Anterior cingulate cortex (tissue), 58 donors: ENCODE measurements at places on chromosomes 12 and 14.

DNA sequence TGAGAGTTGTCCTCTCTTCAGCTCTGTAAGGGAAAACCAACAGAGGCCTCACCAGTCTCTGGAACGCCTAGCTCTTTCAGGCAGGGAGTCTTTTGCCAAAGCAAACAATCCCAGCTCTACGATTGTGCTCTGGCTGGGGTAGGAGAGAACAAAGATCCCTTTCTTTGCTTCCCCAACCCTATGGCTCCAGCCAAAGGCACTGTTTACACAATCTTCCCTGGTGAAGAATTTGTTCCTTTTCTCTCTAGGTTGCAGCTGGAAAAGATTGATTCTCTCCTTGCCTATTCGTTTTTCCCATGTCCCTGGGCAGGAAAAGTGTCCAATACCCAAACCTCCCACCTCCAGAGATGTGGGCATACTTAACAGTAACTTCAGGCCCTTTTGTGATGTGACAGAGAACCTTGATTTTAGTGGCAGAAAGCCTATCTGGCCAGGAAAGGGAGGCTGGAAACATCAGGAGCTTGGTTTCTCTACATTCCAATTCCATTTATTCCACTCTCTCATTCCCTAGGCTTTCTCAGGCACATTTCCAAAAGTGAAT lies 16.8 kb downstream of the ATP5MC2 start:
- peak; percentile 13 for DNase-seq

DNA sequence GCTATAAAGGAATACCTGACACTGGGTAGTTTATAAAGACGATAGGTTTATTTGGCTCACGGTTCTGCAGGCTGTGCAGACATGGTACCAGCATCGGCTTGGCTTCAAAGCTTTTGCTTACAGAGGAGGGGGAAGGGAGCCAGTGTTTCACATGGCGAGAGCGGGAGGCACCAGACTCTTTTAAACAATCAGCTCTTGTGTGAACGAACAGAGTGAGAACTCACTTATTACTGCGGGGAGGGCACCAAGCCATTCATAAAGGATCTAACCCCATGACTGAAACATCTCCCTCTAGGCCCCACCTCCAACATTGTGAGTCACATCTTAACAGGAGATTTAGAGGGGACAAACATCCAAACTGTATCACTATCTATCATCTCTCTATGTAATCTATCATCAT lies 227.4 kb downstream of the TMEM132D start:
- no peak for DNase-seq

DNA sequence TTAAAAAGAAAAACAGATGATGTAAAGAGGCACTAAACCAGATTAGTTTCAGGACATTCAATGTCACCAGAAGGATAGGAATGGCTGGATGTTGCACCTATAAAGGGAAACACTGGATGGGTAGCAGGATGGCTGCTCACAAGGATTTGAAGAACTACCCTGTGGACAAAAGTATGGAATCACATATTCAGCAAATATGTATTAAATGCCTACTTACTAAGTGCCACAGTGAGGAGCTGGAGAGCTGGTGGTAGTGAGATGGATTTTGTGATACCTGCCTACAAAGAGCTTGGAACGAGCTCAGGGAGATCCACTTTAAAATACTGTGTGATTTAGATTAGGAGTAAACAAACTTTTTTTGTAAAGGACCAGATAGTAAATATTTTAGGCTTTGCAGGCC lies 316.2 kb downstream of the PAWR start:
- DNase-seq = no peak

DNA sequence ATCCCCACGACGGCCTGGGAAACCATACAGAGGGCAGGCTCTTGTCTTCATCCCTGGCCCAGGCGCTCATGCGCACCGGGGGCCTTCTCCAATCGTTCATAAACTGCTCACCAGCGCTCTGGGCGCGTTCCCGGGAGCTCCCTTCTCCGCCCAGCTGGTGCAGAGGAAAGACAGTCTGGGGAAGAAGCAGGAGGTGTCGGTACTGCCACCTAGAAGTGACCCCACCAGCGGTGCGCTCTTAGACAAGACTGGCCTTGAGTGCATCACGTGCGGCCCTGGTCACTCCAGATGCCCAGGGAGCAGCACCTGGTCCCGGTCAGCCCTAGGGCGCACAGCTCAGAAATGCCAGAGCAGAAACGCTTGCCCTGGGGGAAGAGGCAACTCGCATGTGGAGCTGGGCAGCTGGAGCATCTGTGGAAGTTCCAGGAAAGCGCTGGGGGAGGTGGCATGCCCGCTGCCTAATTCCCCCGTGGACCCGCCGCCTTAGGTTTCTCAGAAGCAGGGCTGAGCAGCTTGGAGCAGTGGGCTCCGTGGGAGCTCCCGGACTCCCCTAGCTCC lies 2.5 kb downstream of the GSC start:
- no peak for DNase-seq

DNA sequence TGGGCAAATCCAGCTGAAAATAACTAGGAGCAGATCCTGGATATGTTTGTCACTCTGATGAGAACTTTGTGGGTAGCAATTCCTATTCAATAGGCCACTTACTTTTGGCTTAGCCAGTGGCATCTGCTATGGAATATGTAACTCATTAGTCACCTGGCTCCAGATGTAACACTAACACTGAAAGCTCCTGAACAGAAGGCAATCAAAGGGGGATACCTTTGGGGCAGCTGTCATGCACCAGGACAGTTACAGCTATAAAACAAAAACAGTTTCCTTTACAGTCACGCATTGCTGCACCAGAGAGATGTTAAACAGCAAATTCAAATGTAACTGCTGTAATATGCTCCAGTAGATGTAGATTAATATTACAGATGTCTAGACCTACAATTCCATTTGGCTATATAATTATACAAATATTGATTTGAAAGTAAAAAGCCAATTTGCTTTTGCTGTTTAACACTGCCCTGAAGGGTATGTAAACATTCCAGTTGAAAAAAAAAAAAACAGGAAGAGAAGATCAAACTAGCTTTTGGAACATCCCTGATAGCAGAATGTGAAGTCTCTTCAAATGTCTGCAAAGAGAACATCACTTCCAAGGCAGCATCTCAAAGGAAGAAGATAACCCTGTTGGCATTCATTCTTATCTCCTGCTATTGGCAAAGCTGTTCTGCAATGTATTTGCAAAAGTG lies 18.4 kb downstream of the RACGAP1 start:
- no peak for DNase-seq

GRCh38 chr14:103908580-103908979 lies 19.7 kb upstream of the TDRD9 start:
- no peak for DNase-seq

- DNase-seq = no peak
Observed at GRCh38 chr14:42508209-42508946, 901.7 kb downstream of the LRFN5 start.

DNA sequence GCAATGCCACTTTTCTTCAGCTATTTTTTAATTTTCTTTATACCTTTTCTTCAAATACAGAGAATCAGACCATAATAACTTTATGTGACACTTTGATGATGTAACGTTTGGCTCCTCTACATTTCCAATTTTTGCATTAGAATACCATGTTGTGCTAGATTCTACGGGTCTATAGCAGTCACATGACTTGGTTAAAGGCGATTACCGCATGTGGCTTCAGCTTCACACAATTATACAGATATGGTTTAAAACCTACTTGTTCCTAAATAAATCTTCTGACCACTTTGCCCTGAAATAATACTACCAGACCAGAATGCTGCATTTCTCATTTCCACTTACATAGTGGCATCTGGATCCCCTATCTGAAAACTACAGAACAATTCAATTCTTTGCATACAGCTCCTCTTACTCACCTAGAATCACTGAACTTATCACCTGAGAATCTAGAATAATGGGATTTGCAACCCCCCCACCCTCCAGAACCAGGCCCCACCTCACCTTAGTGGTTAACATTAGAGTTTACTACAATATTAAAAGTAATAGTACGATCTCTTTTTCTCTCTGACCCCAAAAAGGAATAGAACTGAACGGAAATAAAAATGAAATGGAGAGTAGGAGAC lies 1.3 kb downstream of the MAX start:
- no peak for DNase-seq

DNA sequence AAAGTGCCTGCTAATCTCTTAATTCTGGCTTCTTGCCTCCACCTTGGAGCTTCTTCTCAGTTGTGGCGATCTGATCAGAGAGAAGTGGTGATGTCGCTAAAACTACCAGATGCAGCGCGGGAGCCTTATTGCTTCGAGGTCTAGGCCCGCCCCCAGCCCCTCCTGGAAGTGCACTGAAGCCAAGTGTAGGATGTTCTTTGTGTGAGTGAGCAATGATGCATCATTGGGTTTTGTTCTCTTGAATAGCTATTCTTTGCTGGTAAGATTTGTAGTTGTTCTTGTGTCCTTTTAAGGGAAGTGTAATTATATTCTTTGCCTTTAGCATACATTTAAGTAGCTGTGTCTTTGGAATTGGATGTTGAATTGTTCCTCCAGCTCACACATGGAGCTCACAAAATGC lies 35.8 kb downstream of the MTHFD1 start:
- no peak for DNase-seq

DNA sequence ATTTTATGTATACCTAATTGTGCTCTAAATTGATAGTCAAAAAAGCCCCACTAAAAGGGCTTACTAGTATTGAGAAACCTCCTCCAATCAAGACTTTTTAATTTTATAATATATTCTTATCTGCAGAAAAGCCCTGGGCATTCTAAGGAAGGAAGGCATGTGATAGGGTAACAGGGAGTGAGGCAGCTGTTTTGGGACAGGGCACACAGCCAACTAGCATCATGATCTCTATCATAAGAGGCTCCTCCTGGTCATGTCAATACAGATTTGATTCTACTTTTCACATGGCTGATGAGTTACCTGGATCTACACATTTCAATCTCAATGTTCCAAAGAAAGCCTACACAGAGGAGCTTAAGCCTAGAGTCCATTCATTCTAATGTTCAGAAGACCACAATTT lies 9.1 kb downstream of the ADAM20 start:
- no peak for DNase-seq

DNA sequence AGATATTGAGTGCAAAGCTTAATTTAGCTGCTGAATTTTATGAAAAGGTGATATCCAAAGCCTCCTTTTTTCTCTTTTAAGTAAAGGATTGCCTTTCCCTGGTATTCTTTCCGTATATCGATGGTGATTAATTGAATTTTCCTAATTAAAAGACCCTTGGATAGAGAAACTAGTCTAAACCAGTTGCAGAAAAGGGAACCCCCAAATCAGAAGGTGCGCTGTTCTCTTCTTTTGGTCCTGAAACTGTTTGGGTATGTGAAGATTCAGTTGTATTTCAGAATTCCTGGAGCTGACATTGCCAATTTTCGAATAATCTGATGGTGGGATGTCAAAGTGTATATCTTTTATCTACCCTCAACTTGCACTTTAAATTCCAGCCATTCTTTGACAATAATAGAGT lies 1.9 kb downstream of the GPHN start:
- no peak for DNase-seq

GRCh38 chr12:67474934-67475620 lies 173.5 kb upstream of the DYRK2 start:
- DNase-seq = no peak

- DNase-seq = no peak
Observed at GRCh38 chr12:10170216-10170615, 1.7 kb downstream of the OLR1 start.

GRCh38 chr14:72700338-72701236 lies 193.3 kb downstream of the DPF3 start:
- DNase-seq = no peak

- no peak for DNase-seq
Observed at GRCh38 chr12:52226446-52226845, 6.6 kb upstream of the KRT7 start.

- DNase-seq = no peak
Observed at GRCh38 chr14:37707716-37708115, 112.3 kb downstream of the TTC6 start.

DNA sequence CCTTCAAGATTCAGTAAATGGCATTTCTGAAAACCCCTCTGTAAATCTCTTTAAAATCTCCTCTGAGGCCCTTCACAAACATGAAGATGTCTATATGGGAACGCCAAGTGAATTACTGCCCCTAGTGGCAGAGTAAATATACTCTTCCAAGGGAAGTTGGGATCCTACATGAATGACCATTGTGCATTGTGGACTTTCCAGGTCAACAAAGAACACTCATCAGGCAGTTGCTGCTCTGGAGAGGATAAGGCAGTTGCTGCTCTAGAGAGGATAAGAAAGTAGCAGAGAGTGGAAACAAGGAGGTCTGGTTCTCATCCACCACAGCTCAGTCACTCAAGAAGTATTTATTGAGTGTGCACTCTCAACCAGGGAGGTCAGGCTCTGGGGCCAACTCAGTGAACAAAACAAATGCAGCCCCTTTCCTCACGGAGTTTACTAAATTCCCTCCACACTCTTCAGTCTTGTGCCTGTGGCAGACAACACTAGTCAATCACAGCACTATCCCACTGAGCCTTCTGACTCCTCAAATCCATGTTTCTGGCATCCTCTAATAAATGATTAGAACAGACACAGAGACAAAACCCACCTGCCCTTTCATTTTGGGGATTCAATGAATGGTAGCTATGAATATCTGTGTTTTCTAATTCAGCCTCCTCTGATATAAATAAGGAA lies 52.9 kb downstream of the SVOP start:
- DNase-seq = no peak

GRCh38 chr14:87908550-87908949 lies 84.4 kb downstream of the GALC start:
- DNase-seq = no peak

DNA sequence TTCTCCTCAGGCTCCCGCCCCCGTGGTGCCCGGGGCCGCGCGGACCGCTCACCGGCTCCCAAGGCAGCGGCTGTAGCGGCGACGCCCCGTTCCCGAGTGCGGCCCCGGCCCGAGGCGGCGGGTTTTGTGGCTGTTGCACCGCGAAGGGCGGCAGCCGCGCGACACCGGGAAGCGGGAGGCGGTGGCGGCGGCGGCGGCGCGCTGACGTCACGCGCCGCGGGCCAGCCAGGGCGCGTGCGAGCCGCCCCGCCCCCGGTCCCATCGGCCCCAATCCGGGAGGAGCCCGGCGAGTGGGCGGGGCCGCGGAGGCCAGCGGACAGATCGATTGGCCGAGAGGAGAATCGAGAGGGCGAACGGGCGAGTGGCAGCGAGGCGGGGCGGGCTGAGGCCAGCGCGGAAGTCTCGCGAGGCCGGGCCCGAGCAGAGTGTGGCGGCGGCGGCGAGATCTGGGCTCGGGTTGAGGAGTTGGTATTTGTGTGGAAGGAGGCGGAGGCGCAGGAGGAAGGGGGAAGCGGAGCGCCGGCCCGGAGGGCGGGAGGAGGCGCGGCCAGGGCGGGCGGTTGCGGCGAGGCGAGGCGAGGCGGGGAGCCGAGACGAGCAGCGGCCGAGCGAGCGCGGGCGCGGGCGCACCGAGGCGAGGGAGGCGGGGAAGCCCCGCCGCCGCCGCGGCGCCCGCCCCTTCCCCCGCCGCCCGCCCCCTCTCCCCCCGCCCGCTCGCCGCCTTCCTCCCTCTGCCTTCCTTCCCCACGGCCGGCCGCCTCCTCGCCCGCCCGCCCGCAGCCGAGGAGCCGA lies at the start of gene YY1:
Gene YY1 (plus strand): TSS at position 726 of the 792 bp plus-strand sequence. CDS start 101 bp downstream, outside the sequence.
- peak; percentile 97 for DNase-seq
